ENCODE measurements at places on chromosomes 7 and 10. TPM values are rescaled to one million over a fixed set of nuclear protein-coding genes. Genes with fewer than 3 reads are reported as not detected.

Gene SLC13A1
- polyA plus RNA-seq, result 28.3 TPM

DNA sequence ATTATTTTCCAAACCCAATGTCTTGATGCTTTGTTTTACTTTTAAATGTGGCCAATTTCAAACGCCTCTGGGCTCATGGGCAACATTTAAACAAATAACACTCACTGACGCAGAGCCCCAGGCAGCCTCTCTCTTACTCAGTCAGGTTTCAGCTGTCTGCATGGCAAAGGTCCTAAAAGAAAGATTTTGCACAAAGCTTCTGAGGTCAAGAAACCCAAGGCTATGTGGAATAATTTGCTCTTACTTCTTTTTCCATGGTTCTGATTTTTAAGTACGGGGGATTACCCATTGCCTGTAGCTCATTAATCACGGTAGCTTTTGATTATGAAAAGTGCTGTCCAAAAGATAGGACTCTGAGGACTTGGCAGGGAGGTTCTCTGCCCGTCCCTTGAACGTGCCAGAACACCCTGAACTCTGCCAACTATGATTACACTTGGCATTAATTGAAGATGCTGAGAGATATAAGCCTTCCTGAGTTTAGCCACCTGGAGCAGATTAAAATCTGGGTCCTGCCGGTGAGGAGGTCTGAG lies 14.1 kb upstream of the MSRB2 start:
- DNase-seq, result no peak

DNA sequence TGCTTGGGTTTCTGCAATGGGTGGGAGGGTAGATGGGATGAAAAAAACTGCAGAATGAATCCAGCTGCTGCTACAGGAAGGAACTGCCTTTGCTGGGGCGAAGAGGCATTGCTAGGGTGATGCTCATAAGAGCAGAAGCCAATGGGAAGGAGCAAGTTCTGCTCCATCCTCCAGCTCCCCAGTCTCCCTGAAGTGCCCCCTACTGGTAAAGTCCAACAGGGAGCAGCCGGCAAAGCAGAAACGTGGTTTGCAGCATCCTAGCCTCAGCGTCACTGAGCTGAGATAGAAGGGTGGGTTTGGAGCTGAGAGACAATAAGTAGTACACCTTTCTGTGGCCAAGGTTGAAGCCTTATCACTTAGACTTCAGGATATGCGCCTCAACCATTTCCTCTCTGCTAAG lies 220.5 kb downstream of the CCSER2 start:
- no peak for DNase-seq

Gene PTF1A
- polyA plus RNA-seq, result not detected

- no peak for DNase-seq
Measured at GRCh38 chr10:127410030-127410429, 139.1 kb upstream of the NPS start.

Measured in renal pelvis (tissue), 12 donors.